ENCODE measurements at places on chromosomes 7 and 10. TPM values are rescaled to one million over a fixed set of nuclear protein-coding genes. Genes with fewer than 3 reads are reported as not detected.
A peak's percentile ranks its signal among the peaks of the same experiment; 100 is the strongest.

DNA sequence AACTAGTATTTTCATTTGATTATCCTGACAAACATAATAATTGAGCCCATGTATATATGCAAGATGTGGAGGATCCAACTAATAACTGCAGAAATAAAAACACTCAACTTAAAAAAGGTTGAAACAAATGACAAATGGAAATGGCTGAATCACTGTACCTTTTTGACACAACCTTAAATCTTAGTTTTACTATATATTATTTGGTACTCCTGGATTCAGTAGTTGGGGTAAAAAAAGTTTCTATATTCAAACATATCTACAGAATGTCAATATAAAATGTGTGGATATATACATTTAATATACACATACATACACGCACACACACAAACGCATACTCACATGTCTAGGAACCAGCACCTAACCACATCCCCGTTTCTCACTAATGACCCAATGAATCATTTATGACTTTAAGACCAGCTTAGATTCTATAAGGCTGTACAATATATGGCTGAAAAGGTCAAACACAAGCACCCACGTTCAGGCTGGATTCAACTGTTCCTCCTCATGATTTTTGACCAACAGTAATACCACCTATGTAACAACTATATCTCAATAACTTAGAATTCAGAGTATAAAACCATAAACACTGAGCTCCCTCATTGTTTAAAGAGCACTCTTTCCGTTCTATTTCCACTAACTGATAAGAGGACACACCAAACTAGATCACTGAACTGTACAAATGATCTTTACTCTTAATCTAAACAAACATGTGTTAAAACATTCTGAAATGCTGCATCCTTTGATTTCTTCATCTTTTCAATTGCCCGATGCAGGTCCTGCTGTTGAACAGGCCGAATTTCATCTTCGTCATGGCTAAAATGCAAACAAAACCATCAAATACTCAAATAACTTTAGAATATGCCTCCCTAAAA lies 63.8 kb downstream of the ATAD1 start:
- DNase-seq, result no peak

- no peak for DNase-seq
These were observed 304.4 kb upstream of the C7orf33 start for GRCh38 chr7:148286150-148286549.

- no peak for DNase-seq
These were observed 19.2 kb downstream of the ANTXRL start for GRCh38 chr10:46305986-46306385.

DNA sequence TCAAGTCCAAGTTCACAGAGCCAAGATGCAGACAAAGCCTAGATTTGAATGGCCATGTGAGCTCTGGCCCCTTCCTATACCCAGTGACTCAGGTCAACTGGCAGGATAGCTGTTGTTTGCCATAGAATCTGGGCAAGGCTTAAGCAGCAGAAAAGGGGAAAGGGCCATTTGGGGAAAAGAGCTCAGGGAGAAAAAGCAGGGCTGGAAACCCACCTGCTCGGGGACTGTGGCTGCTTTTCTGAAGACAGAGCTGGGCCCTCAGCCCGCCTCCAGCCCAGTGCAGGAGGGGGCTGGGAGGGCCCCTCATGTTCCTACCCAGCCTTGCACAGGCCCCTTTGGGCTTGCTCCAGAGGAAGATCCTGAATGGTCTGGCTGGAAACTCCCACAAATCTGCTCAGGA lies 32.6 kb upstream of the HABP2 start:
- DNase-seq, result no peak

- DNase-seq, result no peak
These were observed 7.9 kb downstream of the CEP41 start for GRCh38 chr7:130432886-130433285.

GRCh38 chr10:3126741-3127346 lies 45.7 kb downstream of the PITRM1 start:
- no peak for DNase-seq

The C7orf33 gene
- total RNA-seq, result not detected

DNA sequence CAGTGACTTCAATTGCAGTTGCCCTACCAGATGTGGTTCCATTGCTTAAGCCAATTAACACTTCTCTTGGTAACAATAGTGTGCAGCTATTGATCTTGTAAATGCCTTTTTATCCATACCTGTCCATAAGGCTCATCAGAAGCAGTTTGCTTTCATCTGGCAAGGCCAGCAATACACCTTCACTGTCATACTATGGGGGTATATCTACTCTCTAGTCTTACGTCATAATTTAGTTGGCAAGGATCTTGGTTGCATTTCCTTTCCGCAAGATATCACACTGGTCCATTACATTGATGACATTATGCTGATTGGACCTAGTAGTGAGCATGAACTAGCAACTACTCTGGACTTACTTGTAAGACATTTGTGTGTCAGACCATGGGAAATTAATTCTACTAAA lies 17.7 kb upstream of the ZNF365 start:
- no peak for DNase-seq

GRCh38 chr10:84265418-84265817 lies 20.6 kb downstream of the RGR start:
- no peak for DNase-seq

DNA sequence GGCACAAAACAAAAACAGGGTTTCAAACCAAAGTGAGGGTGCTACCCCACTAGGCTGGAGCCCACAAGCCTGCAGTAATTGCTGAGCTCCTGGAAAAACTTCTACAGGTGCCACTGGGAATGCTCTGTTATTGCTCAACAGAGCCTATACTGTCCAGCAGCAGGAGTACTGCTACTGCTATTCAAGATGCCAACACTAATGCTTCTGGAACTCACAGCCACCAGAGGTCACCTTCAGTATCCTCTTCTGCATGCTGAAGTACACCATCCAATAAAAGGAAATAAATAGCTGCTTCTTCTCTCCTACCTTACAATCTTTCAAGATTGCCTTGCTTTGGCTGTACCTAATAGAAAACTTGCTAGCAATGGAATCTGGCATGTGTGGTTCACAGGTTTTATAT lies 222.0 kb downstream of the LRRN3 start:
- no peak for DNase-seq

The RELN gene
- 5.1 TPM for total RNA-seq

- DNase-seq, result no peak
These were observed 59.6 kb upstream of the ZNF33B start for GRCh38 chr10:42697926-42698325.

DNA sequence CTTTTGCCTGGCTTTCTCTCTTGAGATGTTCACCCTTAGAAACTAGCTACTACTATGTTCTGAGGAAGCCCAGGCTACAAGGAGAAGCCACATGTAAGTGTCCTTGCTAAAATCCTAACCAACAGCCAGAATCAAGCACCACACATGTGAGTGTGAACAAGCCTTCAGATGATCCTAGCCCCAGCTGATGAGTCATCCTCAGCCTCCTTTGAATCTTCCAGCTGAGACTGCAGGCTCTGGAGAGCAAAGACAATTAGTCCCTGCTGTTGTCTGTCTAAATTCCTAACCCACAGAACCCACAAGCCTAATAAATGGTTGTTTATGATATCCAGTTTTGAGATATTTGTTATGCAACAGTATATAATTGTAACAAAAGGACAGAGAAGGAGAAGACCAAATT lies 92.8 kb upstream of the TAC1 start:
- no peak for DNase-seq

DNA sequence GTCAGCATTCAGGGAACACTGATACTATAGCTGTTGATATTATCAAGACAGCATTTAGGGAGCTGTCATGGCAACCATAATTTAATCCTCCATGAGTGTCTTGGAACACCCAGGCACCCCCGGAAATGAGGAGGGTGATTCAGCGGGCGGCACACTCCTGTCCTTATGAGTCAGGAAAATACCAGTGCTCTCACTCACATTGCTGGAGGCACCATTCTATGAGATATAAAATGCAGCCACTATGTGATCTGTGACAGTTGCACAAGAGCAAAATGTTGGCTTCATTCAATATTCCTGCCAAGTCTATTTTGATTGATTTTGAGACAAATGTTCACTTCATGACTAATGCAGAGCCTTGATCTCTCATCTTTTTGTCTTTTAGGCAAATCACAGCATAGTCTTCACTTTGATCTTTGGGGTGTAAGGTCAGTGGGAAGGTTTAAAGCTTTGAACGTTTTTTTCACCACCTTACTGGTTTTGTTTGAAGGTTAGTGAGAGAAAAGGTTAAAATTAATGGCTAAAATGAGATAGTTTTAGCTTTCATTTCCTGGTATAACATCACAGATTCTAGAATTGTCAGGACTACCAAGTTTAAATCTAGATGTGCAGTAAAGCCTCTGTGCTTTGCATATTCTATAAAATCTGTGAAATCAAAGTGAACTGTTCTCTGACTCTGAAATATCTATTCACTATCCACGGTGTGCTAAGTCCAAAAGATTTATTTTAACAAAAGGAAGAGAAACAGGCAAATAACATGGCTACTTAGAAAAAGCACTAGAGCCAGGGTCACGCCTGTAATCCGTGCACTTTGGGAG lies 12.4 kb upstream of the ARHGAP12 start:
- DNase-seq, result peak; percentile 22

The C10orf62 gene
- total RNA-seq, result 1.2 TPM

DNA sequence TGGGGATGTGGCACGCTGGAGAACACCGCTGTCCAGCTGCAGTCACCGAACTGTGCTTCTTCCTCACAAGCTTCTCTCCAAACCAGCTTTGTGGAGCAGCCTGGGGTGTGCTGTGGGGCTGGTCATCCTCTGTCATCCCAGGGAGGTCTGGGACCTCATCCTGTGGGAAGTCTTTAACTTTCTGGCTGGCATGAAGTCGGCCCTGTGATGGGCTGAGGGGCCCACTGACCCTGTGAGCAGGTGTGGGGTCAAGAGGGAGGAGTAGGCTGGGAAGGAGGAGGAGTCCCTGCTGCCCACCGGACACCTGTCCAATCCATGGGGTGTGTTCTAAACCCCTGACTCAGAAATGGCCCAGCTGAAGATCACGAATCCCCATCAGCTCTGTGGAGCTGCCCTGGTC lies 136.2 kb upstream of the SHH start:
- DNase-seq, result no peak

The GPR158 gene
- not detected for total RNA-seq

DNA sequence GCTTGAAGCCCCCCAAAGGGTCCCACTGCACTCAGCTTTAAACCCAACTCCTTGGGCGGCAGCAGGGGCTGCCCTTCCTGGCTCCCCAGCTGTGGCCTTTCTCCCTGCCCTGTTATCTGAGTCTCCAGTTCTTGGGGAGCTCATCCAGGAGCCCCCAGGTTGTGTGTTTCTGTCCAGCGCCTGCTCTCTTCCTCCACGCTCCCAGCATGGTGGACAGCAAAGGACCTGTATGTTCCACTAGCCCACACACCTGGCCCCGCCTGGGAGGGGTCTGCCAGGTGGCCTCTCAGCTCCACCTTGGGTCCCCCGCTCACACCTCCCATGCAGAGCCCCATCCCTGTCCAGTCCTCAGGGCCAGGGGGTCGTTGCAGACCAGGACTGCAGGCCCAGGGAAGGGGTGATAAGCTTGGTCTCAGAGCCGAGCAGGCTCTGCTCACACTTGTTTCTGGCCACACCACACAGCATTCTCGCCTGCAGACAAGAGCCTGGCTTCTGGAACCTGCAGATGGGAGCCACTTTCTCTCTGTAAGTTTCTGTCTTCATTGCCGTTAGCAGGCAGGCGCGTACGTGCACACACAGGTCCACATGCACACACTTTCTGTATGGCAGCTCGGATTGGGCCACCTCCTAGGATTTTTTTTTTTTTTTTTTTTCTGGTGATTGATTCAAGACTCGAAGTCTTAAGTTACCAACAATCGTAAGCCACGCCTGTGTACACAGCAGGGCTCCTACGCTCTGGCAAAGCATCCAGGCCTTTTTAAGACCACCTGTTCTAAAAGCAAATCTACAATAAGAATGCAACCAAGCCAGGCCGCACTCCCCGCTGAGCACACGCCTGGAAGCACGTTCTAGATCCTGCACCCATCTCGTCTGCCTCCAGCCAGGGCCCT lies 104.6 kb downstream of the CYTH3 start:
- DNase-seq, result no peak

The FAM180A gene
- 79.1 TPM for total RNA-seq

- DNase-seq, result no peak
These were observed 15.5 kb downstream of the CYTH3 start for GRCh38 chr7:6256677-6257535.

DNA sequence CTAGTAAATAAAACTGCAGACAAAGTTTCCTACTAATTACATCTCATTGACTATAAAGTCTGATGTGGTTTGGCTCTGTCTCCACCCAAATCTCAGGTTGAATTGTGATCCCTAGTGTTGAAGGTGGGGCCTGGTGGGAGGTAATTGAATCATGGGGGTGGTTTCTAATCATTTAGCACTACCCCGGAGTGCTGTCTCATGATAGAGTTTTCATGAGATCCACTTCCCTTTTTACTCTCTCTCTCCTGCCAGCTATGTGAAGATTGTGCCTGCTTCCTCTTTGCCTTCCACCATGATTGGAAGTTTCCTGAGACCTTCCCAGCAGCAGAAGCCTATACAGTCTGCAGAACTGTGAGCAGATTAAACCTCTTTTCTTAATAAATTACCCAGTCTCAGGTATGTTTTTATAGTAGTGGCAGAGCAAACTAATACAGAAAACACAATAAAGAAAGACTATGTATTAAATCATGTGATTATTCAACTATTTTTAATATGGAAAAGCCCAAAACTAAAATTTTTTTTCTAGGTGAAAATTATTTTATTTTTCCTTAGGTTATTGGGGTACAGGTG lies 232.1 kb downstream of the FZD1 start:
- DNase-seq, result no peak

DNA sequence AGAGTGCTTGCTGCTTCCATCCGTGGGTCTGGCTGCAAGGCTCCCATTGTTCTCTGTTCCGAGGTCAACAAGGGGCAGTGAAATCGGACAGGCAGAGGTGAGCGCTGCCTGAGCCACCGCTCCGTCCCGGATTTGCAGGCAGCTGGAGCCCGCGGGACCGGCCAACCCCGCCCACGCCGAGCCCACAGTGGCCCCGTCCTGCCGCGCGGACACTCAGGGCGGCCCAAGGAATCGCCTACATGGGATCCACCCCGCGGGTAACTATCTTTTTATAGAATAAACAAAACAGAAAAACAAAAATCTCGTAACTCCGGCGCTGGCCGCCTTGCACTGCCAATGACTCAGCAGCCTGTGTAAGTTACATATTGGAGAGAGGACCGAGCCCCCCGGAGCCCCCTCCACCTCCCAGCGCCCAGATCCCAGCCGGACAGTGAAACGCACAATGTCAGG lies 1.9 kb downstream of the BNIP3 start:
- DNase-seq, result no peak

The CHRM2 gene
- not detected for total RNA-seq

DNA sequence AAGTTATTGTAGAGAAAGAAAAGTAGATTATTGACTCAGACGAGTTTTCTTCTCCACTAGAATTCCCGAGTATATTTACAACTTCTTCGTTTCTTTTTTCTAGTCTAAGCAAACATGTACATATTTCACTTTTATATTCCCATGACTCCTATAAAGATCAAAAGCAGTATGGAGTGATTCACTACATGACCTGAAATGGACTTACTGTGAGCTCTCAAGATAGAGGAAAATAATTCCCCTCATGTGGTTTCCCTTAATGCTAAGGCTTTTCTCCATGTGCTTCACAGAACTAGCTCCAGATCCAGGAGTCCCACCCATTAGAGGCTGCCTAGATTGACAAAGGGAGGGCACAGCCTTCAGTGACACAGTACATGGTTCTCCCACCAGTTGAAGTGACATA lies 823.1 kb upstream of the LRRTM3 start:
- DNase-seq, result no peak

- DNase-seq, result no peak
These were observed 142.8 kb downstream of the ADK start for GRCh38 chr10:74293686-74294371.

The ZC3HAV1L gene
- total RNA-seq, result 10.4 TPM

Measured in thoracic aorta (tissue), 2 donors.